ENCODE measurements at places on chromosomes 11 and 22. TPM values are rescaled to one million over a fixed set of nuclear protein-coding genes. Genes with fewer than 3 reads are reported as not detected.

The APOBEC3H gene
- 0.11 TPM for polyA plus RNA-seq

- DNase-seq: no peak
These were observed 72.5 kb upstream of the SHISAL1 start for GRCh38 chr22:44385296-44385610.

- no peak for DNase-seq
These were observed 472.2 kb downstream of the SOX6 start for GRCh38 chr11:15884141-15884540.

GRCh38 chr22:27757928-27758525, 43.5 kb downstream of the MN1 start:
- DNase-seq: no peak

DNA sequence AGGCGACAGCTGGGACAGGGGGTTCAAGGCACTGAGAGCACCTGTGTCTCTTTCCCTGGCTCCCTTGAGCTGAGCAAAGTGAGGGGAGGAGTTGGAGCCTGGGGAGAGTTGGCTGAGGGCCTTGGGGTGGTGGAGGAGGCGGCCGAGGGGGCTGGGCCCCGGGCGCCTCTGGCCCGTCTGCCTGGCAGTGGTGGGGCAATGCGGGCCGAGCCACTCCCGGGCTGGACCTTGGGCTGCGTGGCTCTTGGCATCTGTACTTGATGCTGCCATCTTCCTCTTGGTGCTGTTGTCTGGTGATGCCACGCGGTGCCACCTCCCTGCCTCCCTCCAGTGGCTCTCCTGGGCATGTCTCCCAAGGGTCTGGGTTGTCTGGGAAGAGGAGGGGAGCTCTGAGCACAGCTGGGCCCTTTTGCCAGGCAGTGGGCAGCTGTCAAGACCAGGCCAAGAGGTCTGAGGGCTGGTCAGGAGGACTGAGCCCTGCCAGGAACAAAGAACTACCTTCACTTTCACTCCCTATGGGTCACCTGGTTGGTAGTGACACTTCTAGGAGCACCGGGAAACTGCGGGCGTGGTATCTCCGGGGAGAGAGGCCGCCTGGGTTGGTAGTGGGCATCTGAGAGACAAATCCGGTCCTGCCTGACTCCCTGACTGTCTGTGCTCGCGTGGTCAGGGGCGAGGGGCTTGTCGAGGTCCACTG, 1.3 kb downstream of the GRIK4 start:
- no peak for DNase-seq

GRCh38 chr11:44605068-44605708, 39.7 kb downstream of the CD82 start:
- no peak for DNase-seq

- DNase-seq: no peak
These were observed 593.2 kb downstream of the INSC start for GRCh38 chr11:15707971-15708370.

Measured in AG04450 (cell line).